ENCODE measurements at places on chromosomes 3 and 15.

GRCh38 chr15:101446518-101447167, 42.9 kb downstream of the PCSK6 start:
- DNase-seq = peak; percentile 15

GRCh38 chr3:84275532-84275931, 683.3 kb upstream of the CADM2 start:
- DNase-seq = no peak

GRCh38 chr3:38297537-38297936, 15.4 kb downstream of the SLC22A14 start:
- no peak for DNase-seq

- no peak for DNase-seq
These were observed 52.4 kb downstream of the ONECUT1 start for GRCh38 chr15:52737720-52738119.

DNA sequence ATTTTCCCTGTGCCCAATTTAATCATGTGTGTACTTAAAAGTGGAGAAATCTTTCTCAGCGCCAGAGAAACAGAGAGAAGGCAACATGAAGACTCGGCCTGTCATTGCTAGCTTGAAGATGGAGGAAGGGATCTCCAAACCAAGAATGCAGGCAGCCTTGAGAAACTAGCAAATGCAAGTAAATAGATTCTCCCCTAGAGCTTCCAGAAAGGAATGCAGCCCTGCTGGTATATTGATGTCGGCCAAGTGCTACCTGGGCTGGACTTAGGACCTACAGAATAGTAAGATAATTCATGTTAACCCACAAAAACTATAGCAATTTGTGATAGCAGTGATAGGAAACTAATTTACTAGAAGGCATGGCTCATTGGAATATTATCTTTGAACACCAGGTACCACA, 150.9 kb upstream of the ABI3BP start:
- no peak for DNase-seq

GRCh38 chr15:59828861-59829260, 139.7 kb upstream of the BNIP2 start:
- DNase-seq = no peak

GRCh38 chr3:143442814-143443447, 323.4 kb downstream of the CHST2 start:
- no peak for DNase-seq

- DNase-seq = no peak
These were observed 53.6 kb downstream of the PAK2 start for GRCh38 chr3:196793246-196793645.

DNA sequence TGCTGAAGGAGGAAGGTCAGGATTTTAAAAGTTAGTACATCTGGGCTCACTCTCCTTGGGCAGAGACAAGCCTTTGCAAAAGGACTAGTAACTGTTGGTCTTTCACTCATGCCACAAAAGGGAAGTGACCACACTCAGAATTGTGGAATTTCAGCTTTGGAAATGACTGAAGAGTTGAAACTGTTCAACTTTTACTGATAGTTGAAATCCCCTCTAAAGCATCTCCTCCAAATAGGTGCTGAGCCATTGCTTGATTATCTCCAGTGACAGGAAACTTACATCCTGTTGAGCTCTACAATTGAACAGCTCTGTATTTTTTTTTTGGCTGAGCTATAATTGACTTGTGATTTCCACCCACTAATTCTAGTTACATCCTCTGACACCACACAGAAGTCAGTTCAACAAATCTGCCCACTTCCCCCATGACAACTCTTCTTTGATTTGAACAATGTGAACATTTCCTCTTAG, 254.8 kb upstream of the TPRG1 start:
- DNase-seq = no peak

DNA sequence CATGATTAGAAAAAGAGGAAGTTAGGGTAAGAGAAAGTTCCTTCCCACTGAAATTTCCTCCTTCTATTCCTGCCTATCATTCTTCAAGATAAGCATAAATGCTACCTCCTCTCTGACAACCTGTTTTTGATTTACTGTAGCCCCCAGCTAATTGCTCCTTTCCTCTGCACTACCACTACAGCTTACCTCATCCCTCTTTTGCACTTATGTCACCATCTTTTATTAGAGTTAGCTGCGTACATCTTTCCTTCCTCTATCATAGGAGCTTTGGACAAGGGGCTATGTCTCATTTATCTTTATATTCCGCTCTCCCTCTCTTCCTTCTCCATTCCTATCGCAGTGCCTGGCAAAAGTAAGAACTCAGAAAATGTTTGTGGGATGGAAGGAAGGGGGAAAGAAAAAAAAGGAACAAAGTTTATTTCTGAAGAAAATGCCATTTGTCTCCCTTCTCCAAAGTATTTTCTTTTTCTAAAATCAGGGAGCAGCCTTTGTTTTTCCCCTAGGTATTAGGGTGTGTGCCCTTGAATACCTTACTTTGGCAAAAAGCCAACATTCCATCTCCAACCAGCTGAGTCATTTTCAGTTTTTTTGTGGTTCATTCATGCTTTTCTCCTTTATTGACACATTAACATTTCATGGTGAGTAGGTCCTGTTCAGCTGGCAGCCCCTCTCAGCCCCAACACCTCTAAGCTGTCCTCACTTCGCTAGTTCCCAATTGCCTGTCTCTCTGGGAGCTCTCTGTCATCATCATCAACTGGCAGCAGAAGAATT, 87.6 kb upstream of the SOX2 start:
- DNase-seq = no peak

DNA sequence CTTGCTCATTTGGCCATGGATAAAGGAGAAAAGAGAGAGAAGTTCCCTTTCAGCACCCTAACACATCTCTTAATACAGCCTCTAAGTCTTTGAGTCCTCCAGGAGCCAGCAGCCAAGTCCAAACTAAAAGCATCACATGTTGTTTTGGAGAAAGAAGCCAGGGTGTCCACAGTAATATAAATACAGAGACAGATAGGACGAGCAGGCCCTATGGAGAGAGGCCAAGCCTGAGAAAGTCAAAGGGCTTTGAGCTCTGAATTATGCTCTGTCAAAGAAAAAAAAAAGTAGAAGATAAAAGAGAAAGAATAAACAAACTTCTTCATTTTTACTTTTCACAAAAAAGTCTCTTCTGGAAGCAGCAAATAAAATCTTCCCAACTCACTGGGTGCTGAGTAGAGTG, 92.4 kb upstream of the THBS1 start:
- no peak for DNase-seq

DNA sequence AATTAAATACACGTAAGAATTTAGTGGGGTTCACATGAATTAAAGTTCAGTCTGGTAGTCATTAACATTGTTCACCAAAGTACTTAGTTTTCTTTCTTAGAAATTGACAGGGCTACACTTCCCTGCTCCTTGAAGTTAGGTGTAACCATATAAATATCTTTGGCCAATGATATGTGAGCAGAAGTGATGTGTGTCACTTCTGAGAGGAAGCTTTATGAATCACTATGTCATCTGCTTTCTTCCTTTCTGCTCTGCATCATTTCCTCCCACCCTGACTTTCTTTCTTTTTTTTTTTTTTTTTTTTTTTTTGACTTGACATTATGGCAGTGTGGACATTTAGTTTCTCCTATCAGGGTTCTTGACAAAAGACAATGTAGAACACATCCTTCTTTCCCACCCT, 156.2 kb upstream of the COL8A1 start:
- no peak for DNase-seq

DNA sequence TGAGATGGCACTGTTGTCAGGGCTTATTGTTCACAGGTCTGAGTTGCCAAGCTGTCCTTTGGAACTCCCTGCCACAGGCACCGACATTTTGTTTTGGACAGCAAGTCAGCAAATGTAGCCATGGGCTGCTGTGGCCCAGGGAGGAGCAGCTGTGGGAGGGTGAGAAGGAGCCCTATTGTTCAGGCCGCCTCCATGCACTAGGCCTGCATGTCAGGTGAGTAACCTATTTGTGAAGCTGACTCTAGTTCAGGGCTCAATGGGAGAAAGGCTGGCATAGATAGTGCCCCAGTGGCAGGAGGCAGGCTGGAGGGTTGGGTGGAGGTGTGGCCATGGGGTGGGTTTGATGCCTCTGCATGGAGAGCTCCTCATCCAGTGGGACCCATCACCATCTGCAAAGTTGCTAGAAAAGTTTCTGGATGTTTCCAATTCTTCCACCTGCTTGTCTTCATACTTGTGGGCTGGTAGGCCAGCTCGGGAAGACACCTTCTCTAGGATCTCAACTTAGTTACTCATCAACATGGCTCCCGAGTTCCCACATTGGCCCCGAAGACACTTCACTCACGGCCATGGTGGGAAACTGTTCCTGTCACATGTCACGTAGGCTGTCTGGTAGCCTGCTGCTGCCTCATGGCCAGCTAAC, 19.5 kb downstream of the AMOTL2 start:
- DNase-seq = no peak

DNA sequence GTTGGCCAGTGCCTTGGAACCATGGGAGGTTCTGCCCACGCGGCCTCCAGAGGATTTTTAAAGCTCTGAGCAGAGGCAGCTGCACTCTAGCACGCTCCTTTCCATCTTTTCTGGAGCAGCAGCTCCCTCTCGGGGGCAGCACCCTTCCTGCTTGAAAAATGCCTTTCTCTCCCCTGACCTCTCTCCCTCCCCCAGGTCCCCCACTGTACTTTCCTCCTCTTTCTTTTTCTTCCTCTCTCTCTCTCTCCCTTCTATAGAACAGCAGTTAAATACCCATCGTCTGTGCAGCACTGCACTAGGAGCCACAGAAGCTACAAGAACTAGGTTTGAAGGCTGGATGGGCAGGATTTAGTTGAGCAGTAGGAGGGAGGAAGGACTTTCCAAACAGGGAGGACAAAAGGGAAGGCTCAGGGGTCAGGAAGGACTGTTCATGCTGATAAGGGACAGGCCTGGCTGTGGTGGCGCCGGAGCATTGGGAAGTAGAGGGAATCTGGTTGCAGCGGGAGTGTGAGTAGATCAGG, 4.4 kb downstream of the ALPK3 start:
- DNase-seq = no peak

GRCh38 chr3:157865352-157866000, 240.7 kb downstream of the SHOX2 start:
- DNase-seq = peak; percentile 60

DNA sequence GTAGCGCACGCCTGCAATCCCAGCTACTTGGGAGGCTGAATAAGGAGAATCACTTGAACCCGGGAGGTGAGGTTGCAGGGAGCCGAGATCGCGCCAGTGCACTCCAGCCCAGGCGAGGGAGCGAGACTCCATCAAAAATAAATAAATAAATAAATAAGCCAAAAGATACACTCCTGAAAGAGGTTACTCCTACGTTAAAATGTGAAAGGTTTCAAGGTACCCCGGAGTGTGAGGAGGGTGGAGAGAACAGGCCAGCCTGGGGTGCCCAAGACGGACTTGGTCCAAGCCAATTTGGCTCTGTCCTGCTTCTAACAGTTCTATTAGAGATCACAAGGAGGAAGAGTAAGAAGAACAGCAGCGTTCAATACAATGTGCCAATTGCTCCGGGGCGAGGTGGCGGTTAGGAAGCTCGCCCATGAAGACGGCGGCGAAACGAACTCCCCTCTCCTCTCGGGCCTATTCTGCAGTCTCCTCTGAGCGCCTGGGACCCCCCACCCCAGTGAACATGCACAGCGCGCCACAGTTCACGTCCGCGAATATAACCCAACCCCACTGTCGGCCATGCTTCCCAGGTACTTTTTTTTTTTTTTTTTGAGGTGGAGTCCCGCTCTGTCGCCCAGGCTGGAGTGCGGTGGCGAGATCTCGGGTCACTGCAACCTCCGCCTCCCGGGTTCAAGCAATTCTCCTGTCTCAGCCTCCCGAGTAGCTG, 942 bp downstream of the ELP6 start:
- peak; percentile 33 for DNase-seq

DNA sequence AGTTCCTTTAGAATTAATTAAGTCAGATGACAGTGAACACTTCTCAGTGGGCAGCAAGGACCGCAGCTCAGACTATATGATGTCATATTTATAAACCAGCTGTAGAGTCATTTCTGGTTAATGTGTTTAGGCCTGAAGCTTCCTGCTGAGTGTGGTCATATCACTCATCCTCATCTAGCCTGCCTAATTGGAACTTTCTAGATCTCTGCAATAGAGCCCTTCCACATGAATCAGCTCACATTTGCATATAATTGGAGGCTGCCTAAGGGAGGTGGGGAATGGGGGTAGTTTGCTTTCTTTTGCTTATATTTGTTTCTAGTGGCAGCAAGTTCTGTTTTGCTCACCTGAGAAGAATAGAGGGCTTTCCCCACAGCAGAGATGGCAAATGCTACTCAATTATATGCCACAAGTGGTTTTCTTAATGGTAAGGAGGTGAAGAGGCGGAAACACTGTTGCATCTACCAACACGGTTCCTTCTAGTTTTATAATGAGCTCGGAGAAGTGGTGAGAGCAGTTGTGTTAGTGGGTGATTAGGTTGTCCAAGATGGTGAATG, 148.1 kb downstream of the KLHL25 start:
- peak; percentile 21 for DNase-seq

DNA sequence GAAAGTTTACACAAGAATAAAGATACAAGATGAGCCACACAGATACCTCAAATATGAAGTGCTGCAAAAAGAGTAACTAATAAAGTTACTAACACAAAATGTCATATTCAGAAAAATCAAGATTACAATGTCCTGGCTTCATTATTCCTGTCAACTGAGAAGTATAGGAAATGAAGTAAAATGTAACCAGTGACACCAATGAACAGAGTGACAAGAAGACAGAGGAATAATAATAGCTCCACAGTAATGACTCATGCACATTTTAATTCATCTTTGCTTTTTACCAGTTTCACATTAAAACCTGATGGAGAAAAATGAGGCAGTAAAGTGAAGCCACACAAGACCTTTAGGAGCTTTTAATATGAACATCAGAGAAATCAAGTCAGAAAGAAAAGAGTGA, 214.1 kb downstream of the ZBBX start:
- no peak for DNase-seq

- DNase-seq = peak; percentile 36
These were observed 109.6 kb upstream of the UMPS start for GRCh38 chr3:124620600-124621063.

DNA sequence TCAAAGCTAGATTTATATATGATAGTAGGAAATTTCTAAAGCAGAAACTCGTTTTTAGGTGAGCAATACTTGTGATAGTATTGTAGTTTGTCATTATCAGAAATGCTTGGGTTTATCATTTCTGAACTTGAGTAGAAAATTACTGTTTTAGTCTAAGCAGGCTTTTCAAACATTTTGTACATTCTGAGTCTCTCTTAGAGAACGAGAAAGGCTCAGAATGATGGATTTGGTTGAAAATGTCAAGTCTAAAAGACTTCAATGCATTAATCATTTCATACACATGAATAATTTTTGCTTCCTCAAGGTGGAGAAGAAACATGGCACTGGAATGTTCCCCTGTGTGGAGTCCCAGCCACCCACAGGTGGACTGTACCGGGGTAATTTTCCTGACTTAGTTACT, 387.1 kb downstream of the NAALADL2 start:
- no peak for DNase-seq

- no peak for DNase-seq
These were observed 68.0 kb upstream of the BOC start for GRCh38 chr3:113143353-113143752.

- DNase-seq = peak; percentile 72
These were observed 5.2 kb upstream of the WNT7A start for GRCh38 chr3:13884851-13885703.

GRCh38 chr3:71072287-71072686, 511.2 kb downstream of the FOXP1 start:
- DNase-seq = no peak

All from stimulated activated naive CD8-positive, alpha-beta T cell treated with anti-CD3 and anti-CD28 coated beads, Interleukin-15, Interleukin-2, amounts not matched to agents 100 U/mL and 50 U/mL, for 24 hours (primary cell).